ENCODE measurements at places on chromosomes 16 and 17. TPM values are rescaled to one million over a fixed set of nuclear protein-coding genes. Genes with fewer than 3 reads are reported as not detected.

DNA sequence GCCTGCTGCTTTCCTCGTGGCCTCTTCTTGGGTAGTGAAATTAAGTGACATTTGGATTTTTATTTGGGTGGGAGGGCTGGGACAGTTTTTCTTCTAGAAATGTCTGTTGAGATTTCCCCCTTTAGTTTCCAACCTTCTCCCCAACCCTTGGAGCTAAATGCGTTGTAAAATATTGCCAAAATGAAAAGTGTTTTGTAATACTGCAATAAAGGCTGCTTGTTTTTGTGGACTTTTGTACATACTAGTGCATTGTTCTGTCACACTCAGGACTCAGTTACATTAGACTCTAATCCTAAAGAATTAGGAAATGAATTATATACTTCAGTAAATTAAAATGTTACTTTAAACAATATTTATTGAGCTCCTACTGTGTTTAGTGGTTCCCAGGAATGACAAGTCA lies 21.7 kb downstream of the HEATR9 start:
- DNase-seq, result no peak

- DNase-seq, result no peak
These were observed 133.1 kb downstream of the SALL1 start for GRCh38 chr16:51017969-51018368.

Gene RCVRN
- total RNA-seq, result 0.16 TPM

- DNase-seq, result no peak
These were observed 14.9 kb downstream of the BANP start for GRCh38 chr16:87966064-87966645.
